ENCODE measurements at places on chromosomes 6 and 20.

DNA sequence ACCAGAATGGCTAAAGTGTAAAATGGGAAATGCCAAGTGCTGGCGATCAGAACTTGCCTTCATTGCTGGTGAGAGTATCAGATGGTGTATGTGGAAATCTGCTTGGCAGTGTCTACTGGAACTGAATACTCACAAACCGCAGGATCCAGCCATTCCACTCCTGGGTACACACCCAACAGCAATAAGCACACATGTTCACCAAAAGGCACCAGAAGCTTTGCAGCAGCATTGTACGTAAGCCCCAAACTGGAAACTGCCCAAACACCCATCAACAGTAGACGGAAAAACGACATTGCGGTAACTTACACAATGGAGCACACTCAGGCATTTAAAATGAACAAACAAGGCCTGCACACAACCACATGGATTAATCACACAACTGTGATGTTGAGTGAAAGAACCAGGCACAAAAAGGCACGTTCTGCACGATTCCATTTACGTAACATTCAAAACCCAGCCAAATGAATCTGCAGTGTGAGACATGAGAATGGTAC, 37.3 kb upstream of the BPIFA2 start:
- H3K4me3 ChIP-seq, result no peak overlapping the region
- H3K36me3 ChIP-seq, result no peaks in the 10 kb centered on the region
- H3K27me3 ChIP-seq, result peaks cover 5% of the 10 kb centered on the region
- H3K4me1 ChIP-seq, result no peaks in the 10 kb centered on the region
- no peak for DNase-seq
- H3K27ac ChIP-seq, result peak overlapping the region; percentile 73

GRCh38 chr6:166551754-166552495, 34.6 kb downstream of the RAMACL start:
- peaks cover 31% of the 10 kb centered on the region for H3K4me1 ChIP-seq
- no peak overlapping the region for H3K27ac ChIP-seq
- H3K27me3 ChIP-seq, result no peaks in the 10 kb centered on the region
- no peaks in the 10 kb centered on the region for H3K36me3 ChIP-seq

DNA sequence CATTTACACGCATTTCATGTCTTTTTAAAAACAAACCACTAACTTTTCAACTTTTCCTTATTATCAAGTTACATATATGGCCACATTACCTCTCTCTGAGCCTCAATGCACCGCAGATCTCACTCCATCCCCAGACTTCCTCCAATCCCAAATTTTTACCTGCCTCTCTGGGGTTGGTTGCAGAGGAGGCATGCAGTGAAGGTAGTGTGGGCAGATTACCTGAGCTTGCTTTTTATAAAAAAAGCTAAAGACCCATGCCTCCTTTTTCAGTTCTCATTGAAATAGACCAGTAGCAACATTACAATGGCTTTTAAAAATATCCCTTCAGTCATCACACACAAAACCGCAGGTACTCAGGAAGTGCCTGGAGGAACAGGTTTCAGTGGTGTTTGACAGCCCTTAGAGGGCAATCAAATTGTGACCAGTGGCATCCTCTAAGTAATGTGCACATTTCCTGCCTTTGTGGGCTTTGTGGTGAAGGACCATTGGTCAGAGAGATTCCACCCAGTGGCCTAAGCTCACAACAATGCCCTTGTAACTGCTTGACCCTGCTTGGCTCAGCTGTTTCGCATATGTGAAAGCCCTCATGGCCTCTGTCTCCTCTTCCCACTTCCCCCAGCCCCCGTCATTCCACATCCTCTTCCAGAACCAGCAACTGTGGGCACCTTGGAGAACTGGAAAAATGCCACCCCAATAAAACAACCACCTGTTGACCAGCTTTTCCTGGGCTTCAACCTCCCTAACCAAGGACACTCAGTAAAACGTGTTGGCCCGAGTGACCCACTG, 30.2 kb upstream of the IL17A start:
- no peak overlapping the region for H3K27ac ChIP-seq
- H3K4me1 ChIP-seq, result no peaks in the 10 kb centered on the region
- H3K4me3 ChIP-seq, result no peak overlapping the region
- DNase-seq, result no peak

- H3K27me3 ChIP-seq, result no peaks in the 10 kb centered on the region
- H3K27ac ChIP-seq, result no peak overlapping the region
- no peak for DNase-seq
- H3K4me1 ChIP-seq, result no peaks in the 10 kb centered on the region
- H3K36me3 ChIP-seq, result no peaks in the 10 kb centered on the region
- no peak overlapping the region for H3K4me3 ChIP-seq
These were observed 74.8 kb downstream of the PHACTR1 start for GRCh38 chr6:12791371-12791770.

GRCh38 chr6:154367336-154367735, 10.7 kb upstream of the IPCEF1 start:
- H3K36me3 ChIP-seq, result no peaks in the 10 kb centered on the region
- no peaks in the 10 kb centered on the region for H3K27me3 ChIP-seq
- no peaks in the 10 kb centered on the region for H3K4me1 ChIP-seq
- no peak overlapping the region for H3K27ac ChIP-seq
- H3K4me3 ChIP-seq, result no peak overlapping the region

- H3K4me3 ChIP-seq, result no peak overlapping the region
- peak overlapping the region; percentile 43 for H3K27ac ChIP-seq
- no peak for DNase-seq
- no peaks in the 10 kb centered on the region for H3K36me3 ChIP-seq
- H3K4me1 ChIP-seq, result peaks cover 15% of the 10 kb centered on the region
These were observed 79.5 kb downstream of the SESN1 start for GRCh38 chr6:109015176-109015575.

GRCh38 chr6:13368079-13368730, 39.9 kb upstream of the TBC1D7 start:
- no peaks in the 10 kb centered on the region for H3K36me3 ChIP-seq
- no peaks in the 10 kb centered on the region for H3K27me3 ChIP-seq
- no peak for DNase-seq
- H3K4me3 ChIP-seq, result no peak overlapping the region
- peak overlapping the region; percentile 6 for H3K27ac ChIP-seq
- H3K4me1 ChIP-seq, result peaks cover 13% of the 10 kb centered on the region

- H3K27ac ChIP-seq, result no peak overlapping the region
- no peak overlapping the region for H3K4me3 ChIP-seq
- H3K27me3 ChIP-seq, result peaks cover 6% of the 10 kb centered on the region
These were observed 206.0 kb downstream of the ERMARD start for GRCh38 chr6:169957351-169957963.

DNA sequence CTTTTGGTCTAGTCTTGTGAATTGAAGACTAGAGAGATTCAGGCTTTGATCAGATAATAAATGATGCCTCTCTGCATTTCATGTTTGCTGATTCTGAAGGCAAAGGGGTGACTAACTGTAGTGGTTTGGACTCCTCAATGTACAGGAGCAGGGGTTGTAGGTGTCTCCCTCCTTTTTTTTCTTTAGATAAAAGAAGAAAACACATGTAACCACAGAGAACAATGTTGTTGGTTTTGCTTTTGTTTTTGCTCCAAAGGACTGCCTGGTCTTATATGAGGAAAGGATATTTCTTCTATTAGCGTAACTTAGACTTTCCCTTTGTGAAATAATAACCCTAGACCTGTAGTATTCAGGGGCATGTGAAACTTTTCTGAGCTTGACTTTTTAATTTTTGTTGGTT, 53.2 kb downstream of the RFPL4B start:
- H3K27ac ChIP-seq, result no peak overlapping the region
- no peaks in the 10 kb centered on the region for H3K27me3 ChIP-seq
- DNase-seq, result no peak
- no peak overlapping the region for H3K4me3 ChIP-seq
- no peaks in the 10 kb centered on the region for H3K36me3 ChIP-seq

DNA sequence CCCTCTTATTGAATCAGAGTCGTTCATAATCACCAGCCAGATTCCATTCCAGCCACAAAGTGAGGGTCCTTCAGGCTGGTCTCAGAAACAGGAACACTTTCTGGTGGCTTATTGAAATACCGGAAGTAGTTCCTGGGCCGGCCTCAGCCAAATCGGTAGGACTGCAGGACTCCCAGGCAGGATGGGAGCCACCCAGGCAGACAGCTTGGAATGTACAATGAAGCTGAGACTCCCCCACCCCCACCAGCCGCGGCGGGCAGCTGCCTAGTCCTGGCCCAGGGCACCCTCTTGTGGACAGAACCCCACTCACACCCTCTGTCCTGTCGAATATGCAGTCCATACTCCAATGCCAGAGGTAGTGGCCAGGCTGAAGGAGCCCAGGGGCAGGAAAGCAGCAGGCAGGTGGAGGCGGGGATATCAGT, 43.8 kb downstream of the MDFI start:
- H3K4me1 ChIP-seq, result peaks cover 22% of the 10 kb centered on the region
- H3K27me3 ChIP-seq, result no peaks in the 10 kb centered on the region
- no peak overlapping the region for H3K4me3 ChIP-seq
- no peak overlapping the region for H3K27ac ChIP-seq
- H3K36me3 ChIP-seq, result peaks cover 30% of the 10 kb centered on the region

- H3K4me3 ChIP-seq, result no peak overlapping the region
- no peak overlapping the region for H3K27ac ChIP-seq
- H3K27me3 ChIP-seq, result no peaks in the 10 kb centered on the region
These were observed 22.4 kb downstream of the SLC35F1 start for GRCh38 chr6:117929501-117929900.

GRCh38 chr6:169529931-169530751, 171.7 kb downstream of the WDR27 start:
- DNase-seq, result no peak
- H3K4me1 ChIP-seq, result peaks cover 13% of the 10 kb centered on the region
- no peak overlapping the region for H3K27ac ChIP-seq
- H3K36me3 ChIP-seq, result no peaks in the 10 kb centered on the region

GRCh38 chr6:168158980-168159349, 80.0 kb upstream of the FRMD1 start:
- DNase-seq, result no peak
- no peak overlapping the region for H3K4me3 ChIP-seq
- no peak overlapping the region for H3K27ac ChIP-seq
- no peaks in the 10 kb centered on the region for H3K36me3 ChIP-seq
- H3K27me3 ChIP-seq, result no peaks in the 10 kb centered on the region

DNA sequence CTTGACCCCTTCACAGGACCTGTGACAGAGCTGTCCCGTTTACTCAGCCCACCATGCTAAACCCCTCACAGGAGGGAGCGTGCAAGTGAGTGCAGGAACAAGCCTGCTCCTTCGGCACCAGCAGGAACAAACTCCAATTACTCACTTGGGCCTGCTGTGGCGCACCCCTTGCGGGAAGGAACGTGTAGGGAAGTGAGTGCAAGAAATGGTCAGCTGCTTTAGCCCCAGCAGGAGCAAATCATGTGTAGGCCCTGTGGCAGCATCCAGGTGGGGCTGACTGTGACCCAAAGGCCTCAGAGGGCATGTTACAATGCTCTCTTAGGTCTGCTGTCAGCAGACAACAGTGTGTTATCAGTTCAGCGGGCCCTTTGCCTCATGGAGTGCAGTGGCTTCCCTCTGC, 574.4 kb downstream of the PRKN start:
- H3K27ac ChIP-seq, result no peak overlapping the region
- no peaks in the 10 kb centered on the region for H3K27me3 ChIP-seq
- no peaks in the 10 kb centered on the region for H3K4me1 ChIP-seq
- peak; percentile 25 for DNase-seq

DNA sequence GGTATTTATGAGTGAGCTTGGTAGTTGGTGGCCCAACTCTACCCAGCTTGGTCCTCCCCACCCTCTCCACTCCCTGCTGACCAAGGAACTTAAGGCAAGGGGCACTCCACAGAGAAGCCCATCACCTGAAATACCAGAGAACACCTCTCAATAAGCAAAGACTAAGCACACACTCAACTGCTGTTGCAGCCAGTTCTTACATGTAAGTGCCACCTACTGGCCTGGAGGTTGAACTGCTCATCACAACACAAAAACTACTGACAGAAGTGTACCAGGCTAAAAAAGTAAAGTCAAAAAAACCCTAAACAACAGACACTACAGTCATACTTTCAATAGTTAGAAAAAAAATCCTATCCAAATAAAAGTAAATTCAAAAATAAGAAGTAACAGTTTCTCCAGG, 146.2 kb downstream of the FAM83B start:
- no peak overlapping the region for H3K27ac ChIP-seq
- DNase-seq, result no peak
- H3K4me1 ChIP-seq, result no peaks in the 10 kb centered on the region
- H3K4me3 ChIP-seq, result no peak overlapping the region

GRCh38 chr20:23212011-23212410, 125.9 kb upstream of the CD93 start:
- H3K4me1 ChIP-seq, result no peaks in the 10 kb centered on the region
- H3K4me3 ChIP-seq, result no peak overlapping the region

- H3K4me1 ChIP-seq, result peaks cover 7% of the 10 kb centered on the region
- H3K36me3 ChIP-seq, result no peaks in the 10 kb centered on the region
- no peak for DNase-seq
- H3K4me3 ChIP-seq, result no peak overlapping the region
- H3K27me3 ChIP-seq, result no peaks in the 10 kb centered on the region
- H3K27ac ChIP-seq, result no peak overlapping the region
These were observed 54.3 kb upstream of the PRND start for GRCh38 chr20:4667371-4667773.

DNA sequence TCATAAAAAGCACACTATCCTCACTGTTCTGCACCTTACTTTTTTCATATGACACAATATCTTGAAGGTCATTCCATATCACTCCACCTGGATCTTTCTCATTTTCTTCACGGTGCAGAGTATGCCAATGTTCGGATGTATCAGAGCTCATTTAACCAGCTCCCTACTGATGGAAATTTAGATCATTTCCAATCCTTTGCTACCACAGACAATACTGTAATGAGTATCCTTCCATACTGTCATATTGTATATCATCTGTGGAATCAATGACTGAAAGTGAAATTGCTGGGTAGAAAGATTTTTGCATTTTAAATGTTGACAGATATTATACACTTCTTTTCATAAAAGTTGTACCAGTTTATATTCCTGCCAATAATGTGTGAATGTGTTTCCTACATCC, 2.2 kb upstream of the RAB44 start:
- H3K27ac ChIP-seq, result no peak overlapping the region
- H3K27me3 ChIP-seq, result no peaks in the 10 kb centered on the region
- no peaks in the 10 kb centered on the region for H3K36me3 ChIP-seq
- peaks cover 6% of the 10 kb centered on the region for H3K4me1 ChIP-seq
- no peak overlapping the region for H3K4me3 ChIP-seq
- DNase-seq, result no peak

DNA sequence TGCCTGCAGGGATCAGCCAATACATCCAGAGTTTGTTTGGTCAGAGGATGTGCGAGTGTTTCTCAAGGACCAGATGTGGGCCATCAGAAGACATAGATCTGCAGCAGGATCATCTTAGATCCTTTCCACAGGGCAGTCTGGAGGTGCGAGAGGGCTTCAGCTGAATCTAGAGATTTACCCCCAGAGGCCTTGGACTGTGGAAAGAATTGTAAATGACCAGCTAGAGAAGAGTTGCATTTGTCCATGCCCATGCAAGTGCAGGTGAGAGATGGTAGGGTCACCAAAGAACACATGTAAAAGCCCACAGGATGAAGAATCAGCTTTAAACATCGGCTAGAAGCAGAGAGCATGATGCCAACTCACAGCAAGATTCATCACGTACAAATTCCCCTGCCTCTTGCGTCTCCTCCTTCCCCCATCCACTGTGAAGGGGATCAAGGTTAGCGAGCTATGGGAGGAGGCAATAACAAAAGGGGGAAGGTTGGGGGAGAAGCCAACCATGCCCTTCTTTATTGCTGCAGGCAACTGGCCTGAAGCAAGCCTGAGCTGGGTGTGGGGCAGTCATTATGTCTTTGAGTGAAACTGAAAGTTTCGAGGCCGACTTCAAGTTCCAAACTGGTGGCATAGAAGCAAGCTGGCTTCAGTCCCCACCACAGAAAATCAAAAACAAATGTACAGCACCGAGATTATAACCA, 83.5 kb downstream of the SCML4 start:
- peak overlapping the region; percentile 49 for H3K27ac ChIP-seq
- H3K27me3 ChIP-seq, result no peaks in the 10 kb centered on the region
- no peak for DNase-seq
- H3K36me3 ChIP-seq, result no peaks in the 10 kb centered on the region
- H3K4me1 ChIP-seq, result no peaks in the 10 kb centered on the region

- H3K27me3 ChIP-seq, result no peaks in the 10 kb centered on the region
- DNase-seq, result no peak
- no peak overlapping the region for H3K4me3 ChIP-seq
These were observed 147.6 kb downstream of the KIF6 start for GRCh38 chr6:39577446-39578165.
